ENCODE measurements at places on chromosomes 13 and 19.

DNA sequence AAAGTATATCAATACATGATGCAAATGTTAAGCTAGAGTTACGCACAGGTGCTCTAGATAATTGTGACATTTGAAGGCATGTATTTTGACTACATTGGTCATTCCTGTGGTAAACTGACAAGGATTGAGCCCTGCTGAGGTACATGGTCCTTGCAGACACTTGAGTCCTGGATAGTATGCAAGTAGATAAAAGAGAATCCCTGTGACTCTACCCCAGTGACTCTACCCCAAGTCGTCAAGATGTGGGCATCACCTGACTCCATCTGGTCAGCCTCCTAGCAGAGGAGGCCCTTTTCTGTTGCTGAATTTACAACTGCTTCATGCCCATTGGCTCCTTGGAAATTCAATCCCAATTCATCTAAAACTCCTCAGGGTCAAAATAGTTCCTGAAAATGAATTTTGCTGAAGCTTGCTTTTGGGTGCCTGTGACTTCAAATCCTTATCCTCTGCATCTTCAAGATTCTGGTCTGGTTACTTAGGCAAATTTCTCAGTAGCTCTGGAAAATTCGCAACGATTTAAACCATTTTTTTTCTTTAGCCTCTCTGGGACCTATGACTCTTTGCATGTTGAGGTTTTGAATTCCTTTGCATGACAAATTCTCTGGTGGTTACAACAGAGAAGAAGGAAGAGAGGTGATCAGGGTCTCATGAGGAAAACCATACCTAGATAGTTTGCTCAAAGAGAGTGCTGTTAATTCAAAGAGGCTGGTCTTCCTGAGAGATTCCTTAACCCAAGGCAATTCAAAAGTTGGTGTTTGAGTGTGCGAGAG lies 422.1 kb downstream of the FGF9 start:
- no peak for DNase-seq

DNA sequence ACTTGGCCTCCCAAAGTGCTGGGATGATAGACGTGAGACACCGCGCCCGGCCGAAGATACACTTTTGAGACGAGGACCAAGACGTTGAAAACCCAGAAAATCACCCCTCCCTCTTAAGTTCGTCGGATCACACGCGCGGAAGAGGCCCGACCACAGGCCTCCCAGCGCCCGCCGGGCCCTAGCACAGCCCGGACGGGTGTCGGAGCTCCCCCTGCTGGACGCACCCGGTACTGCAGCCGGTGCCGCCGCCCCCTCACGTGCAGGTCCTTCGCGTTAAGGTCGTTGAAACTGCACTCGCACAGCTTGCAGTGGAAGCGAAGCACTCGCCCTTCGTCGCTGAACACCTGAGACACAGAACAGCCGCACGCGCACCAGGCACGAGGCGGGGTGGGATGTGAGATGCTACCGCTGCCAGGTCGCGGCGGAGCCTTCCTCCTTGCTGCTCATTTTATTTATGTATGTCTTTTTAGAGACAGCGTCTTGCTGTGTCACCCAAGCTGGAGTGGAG lies 35.7 kb upstream of the MATK start:
- DNase-seq, result peak; percentile 35

DNA sequence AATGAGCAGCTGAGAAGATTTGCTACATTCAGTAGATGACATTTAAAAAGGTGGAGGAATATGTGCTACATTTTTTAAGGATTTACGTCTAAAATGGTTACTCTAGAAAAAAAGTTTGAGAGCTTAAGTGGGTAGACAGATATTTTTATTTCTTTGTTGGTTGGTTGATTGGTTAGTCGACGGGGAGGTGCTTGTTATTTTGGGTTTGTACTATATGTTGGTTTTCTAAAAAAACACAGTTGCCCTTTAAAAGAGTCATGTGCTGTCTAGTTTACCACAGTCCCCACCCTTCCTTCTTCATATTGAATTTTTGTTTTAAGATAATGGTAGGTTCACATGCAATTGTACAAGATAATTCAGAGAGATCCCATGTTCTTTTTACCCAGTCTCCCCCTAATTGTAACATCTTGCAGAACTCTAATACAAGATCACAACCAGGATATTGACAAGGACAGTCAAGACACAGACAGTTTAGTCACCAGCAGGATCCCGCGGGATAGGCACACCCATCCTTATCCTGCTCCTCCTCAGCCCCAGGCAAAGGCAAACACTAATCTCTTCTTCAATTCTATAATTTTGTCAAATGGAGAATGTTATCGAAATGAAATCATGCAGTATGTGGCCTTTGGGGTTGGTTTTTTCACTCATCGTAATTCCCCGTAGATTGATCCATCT lies 171.4 kb downstream of the FOXO1 start:
- DNase-seq, result no peak

DNA sequence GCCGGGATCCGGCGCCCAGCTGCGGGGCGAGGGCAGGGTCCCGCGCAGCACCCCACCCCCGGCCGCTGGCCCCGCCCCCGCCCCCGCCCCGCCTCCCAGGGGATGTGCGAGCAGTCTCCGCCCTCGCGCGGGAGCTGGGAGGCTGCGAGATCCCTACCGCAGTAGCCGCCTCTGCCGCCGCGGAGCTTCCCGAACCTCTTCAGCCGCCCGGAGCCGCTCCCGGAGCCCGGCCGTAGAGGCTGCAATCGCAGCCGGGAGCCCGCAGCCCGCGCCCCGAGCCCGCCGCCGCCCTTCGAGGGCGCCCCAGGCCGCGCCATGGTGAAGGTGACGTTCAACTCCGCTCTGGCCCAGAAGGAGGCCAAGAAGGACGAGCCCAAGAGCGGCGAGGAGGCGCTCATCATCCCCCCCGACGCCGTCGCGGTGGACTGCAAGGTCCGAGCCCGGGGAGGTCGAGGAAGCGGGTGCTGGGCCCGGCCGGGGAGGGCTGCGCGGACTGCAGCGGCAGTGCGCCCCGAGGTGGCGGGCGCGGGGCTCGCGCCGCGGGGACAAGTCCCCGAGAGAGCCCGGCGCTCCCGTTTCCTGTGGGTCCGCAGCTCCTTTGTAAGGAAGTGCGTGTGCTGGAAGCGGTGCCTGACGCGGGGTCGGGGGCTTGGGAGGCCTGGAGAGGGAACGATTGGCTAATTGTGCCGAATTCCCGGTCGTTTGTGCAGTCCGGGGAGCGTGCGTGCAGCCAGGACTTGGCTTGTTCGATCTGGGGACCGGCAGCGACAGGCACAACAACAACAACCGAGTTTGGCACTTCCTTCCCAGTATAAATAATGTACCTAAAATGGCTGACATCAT lies at the start of gene ITM2B:
TSS of gene ITM2B (plus strand) at position 161 of the 843 bp plus-strand sequence. CDS start at position 316, 155 bp downstream.
- no peak for DNase-seq

GRCh38 chr19:3844596-3844995 lies 24.2 kb downstream of the ZFR2 start:
- DNase-seq, result no peak

- no peak for DNase-seq
These were observed 25.7 kb upstream of the UBE2L5 start for GRCh38 chr13:30396434-30397075.

DNA sequence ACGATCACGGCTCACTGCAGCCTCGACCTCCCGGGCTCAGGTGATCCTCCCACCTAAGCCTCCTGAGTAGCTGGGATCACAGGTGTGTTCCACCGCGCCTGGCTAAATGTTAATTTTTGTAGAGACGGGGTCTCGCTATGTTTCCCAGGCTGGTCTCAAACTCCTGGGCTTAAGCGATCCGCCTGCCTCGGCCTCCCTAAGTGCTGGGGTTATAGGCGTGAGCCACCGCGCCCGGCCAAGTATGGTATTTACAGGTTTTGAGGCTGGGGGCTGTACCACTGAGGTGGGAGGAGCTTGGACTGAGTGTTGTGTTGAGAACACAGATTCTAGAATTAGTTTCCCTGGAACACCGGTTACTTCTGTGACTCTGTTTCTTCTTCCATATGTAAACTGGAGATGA lies 452 bp upstream of the PPM1N start:
- no peak for DNase-seq

GRCh38 chr13:53848366-53848961 lies 819.9 kb downstream of the OLFM4 start:
- DNase-seq, result no peak

- no peak for DNase-seq
These were observed 5.0 kb downstream of the SOX1 start for GRCh38 chr13:112071723-112072533.

GRCh38 chr19:17194608-17195007 lies 20.5 kb upstream of the USE1 start:
- no peak for DNase-seq

DNA sequence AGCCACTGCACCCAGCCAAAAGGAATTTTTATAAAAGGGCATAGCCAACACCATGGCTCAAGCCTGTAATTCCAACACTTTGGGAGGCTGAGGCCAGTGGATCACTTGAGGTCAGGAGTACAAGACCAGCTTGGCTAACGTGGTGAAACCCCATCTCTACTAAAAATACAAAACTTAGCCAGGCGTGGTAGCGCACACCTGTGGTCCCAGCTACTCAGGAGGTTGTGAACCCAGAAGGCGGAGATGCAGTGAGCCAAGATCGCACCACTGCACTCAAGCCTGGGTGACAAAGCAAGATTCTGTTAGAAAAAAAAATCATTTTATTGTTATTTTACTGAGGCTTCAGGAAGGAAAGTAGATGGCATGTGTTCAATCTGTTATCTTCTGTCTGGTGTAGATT lies 31.3 kb upstream of the FOXO1 start:
- no peak for DNase-seq

- no peak for DNase-seq
These were observed 467 bp downstream of the LAMP1 start for GRCh38 chr13:113297370-113298042.

GRCh38 chr13:30466841-30467252 lies 1.1 kb upstream of the HMGB1 start:
- no peak for DNase-seq

DNA sequence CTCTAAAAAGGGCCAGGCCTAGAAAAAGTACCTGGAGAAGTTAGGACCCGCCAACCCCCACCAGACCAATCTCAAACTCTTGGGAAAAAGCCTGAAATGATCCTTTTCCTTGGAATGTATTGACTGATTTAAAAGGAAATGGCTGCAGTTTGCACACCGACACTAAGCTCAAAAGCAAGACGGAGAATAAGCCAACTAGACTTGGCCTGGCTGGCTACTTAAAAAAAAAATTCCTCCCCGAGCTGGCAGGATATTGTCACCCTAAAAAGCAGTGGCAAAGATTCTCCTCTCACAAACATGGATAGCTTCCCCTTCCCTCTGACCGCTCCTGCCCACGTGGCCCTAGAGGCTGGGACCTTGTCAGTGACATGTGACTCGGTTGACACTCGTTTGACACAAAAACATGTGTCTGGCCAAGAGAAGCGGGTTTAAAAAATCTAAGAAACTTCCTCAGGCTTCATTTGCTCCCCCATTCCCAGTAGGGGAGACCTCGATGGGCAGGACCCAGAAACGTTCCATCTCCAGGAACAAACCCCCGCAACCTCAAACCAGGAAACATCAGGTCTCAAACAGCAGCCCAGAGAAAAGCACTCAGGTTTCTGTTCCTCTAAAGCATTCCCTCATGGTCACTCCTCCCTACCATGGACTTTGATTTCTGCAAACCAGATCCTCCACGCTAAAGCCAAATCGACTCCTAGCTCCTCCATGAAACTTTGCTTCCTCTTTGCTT lies 1.3 kb downstream of the RFX1 start:
- DNase-seq, result no peak

GRCh38 chr13:64488731-64489130 lies 2741.4 kb downstream of the PCDH9 start:
- no peak for DNase-seq

GRCh38 chr19:3743486-3743885 lies 18.0 kb downstream of the APBA3 start:
- DNase-seq, result no peak

GRCh38 chr13:31134039-31134711 lies 27.5 kb downstream of the HSPH1 start:
- no peak for DNase-seq

- DNase-seq, result peak; percentile 31
These were observed 15.2 kb upstream of the PAK4 start for GRCh38 chr19:39110263-39110967.

- DNase-seq, result no peak
These were observed 47.5 kb upstream of the RNF113B start for GRCh38 chr13:98224557-98224956.

DNA sequence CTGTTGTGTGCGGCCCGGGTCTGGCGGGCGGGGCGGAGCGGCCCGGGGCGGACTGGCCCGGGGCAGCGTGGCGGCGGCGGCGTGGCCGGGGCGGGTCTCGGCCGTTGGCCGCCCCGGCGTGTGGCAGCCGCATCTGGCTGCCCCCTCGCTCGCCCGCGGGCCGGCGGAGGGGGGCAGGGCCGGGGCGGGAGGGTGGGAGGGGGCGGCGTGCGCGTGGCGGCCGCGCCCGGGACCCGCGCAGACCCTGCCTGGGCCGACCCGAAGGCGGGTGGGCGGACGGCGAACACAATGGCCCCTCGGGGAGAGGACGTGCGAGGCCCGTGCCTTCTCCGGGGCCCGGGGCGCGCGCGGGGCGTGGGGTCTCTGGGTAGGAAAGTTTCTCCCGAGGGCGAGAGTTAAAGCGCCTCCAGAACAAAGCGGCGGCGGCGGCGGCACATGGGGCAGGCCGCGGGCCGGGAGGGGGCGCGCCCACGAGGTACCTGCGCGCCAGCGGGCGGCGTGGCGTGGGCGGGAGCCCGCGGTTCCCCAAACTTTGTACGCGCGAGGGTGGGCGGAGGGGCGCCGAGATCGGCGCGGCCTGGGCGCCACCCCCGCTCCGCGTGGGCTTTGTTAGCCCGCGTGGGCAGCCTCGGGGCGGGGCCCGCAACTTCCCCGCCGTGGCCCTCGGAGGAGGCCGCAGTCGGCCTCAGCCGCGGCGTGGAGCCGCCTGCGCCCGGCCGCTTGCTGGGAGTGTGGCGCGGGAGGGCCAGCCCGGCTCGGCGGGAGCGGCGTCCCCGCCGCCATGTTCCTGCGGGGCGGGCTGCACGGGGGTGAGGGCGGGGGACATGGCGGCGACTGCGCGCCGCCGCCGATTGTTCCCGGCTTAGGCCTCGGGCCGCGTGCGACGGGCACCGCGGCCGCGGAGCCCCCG lies 764 bp downstream of the MIR17HG start:
- DNase-seq, result no peak

GRCh38 chr13:77429320-77430142 lies 102.6 kb upstream of the MYCBP2 start:
- DNase-seq, result no peak

DNA sequence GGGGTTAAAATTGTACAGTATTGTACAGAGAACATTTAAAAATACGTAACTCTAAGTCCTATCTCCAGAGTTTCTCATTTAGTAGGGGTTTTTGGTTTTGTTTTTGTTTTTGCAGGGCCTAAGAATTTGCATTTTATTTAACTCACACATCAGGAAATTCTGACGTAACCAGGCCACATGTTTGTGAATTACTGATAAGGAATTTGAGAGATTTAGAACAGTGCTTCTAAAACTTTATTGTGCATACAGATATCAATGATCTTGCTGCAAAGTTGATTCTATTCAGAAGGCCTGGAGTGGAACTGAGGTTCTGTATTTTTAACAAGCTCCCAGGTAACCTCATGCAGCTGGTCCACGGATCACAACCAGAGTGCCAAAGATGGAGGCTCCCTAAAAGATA lies 49.3 kb downstream of the LIG4 start:
- no peak for DNase-seq

- no peak for DNase-seq
These were observed 31.4 kb upstream of the GJB6 start for GRCh38 chr13:20263393-20264044.

- DNase-seq, result no peak
These were observed 607 bp upstream of the SYNE4 start for GRCh38 chr19:36009220-36009619.

GRCh38 chr13:25887962-25888655 lies 163.7 kb downstream of the SHISA2 start:
- no peak for DNase-seq

All from NCI-H1048 (cell line).